ENCODE measurements at places on chromosomes 1 and 21.

GRCh38 chr1:201741763-201742342, 87.1 kb upstream of the IPO9 start:
- DNase-seq, result no peak

DNA sequence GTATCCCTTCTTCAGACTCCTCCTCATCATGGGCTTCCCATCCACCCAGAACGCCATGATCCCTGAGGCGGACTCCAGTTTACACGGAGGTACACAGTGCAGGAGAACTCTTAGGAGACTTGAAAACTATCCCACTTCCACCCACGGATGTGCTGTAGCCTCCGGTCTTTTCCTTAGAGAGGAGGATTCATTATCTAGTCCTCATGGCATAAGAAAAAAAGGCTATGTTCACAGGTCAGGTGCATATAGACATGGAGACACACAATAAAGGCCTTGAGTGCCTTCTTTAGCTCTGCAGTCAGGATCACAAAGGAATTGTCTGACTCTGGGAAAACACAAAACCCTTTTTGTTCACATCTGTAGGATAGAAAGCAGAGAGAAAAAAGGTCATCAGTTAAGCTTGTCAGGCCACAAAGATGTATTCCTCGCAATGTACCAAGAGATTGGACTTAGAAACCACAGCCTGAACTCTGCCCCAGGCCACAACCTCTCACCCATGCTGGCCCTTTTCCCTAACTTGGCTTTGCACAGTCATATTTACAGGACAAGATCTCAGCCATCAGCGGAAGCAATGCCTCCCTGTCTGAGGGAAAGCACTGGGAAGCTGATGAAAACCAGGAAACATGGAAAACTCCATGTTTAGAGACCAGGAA, 9.0 kb downstream of the CRP start:
- DNase-seq, result no peak

GRCh38 chr1:26112407-26112775, 767 bp downstream of the PDIK1L start:
- DNase-seq, result no peak

DNA sequence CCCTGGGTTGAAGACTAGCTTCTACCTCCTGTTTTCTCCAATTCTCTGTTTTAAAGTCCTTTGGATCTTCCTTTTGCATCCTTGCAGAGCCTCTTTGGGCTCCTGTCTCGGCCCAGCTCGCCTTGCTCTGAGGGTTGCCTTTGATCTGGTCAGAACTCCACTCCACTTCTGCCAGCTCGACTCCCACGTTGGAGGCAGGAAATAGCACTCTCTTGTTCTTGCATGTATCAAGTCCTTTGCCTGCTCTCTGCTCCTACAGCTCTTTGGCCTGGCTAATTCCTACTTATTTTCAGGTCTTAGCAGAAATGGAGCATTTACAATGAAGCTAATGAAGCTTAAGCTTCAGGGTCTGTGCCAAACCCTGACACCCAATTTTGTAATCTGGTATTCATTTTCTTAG, 21.1 kb upstream of the B3GALNT2 start:
- no peak for DNase-seq

- no peak for DNase-seq
Observed at GRCh38 chr1:158053276-158053675, 59.8 kb downstream of the KIRREL1 start.

DNA sequence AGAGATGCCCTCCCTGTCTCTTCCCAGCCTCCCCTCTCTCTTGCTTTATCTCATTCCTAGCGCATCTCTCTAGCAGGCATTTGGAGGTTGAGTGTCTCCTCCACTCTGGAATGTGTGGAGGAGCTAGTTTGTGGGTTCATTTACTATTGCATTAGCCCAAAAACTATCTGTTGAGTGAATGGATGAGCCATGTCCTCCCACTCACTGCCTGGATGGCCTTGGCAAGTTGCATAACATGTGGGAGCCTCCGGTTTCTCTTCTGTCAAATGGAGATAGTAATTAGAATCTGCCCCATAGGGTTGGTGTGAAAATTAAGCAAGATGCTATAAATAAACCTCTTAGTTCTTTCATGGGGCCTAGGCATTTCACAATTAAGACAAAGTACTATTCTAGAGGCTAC, 181.8 kb downstream of the KAZN start:
- DNase-seq, result no peak

DNA sequence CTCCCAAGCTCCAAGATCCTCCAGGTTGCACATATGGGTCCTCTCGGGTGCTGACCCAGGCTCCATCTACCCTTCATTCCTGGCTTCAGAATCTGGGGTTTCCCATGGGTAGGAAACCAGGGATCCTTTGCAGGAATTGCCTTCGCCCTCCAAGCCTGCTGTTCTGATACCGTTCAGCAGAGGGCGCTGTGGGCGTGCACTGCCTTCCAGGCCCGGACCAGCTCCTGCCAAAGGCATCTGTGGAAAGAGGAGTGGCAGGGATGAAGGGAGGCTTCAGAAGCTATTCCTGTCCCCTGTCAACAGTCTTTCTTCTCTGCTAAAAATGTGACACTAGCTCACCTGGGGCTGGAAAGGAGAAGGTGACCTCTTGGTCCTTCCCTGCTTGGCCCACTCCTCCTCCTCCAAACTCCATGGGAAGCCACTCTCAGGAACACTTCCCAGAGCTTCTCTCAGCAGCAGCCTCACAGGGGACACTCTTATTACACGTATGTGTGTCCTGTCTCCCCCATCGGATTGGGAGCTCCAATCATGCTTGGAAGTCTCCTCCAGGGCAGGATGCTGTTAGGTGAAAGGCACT, 71.2 kb downstream of the VWA5B1 start:
- DNase-seq, result no peak

DNA sequence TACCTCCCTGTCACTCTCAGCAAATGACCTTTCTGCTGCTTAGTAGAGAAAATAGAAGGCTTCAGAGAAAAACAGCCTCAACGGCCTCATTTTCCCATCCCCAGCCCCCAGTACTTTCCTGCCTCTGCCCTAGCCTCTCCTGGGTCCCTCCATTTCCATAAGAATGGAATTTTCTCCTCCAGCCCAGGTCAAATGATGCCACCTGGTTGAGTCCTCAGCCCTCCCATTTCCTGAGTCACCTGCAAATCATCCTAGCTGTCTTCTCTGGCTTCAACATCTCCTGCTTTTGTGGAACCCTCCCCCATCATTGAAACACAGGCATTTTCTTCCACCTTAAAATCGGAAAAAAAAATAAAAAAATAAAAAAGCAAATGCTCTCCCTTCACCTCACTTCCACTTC, 35.1 kb downstream of the OLIG1 start:
- DNase-seq, result no peak

GRCh38 chr1:168386949-168387586, 106.4 kb downstream of the TBX19 start:
- DNase-seq, result no peak

DNA sequence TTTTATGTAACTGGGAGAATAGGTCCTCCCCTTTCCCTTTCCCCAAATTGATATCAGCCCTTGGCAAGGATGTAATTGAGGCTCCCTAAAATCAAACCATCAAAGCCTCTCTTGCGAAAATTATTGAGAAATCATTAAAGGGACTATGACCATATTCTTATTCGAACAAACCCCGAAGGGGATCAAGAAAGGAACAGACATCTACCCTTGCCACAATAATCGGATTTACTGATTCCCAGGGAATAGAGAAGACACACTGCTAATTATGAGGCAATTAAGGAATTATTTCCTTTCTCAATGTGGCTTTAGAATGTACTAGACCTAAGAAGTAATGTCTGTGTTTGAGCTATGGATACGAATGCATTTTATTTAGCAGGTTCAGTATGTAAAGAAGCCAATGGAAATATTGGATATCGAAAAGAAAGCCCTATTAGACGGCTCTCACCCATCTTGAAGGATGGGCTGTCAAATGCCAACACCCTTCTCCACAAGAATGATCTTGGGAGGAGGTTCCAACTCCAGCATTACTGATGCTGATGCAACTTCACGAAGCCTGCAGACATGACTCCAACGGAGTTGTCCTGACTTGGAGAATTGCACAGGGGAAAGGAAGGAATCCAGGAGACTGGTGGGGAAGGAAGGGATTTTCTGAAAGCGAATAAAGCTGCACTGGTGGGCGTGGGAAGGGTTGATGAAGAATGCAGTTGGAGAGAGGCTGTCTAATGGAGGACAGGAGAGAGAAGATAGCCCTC, 11.6 kb upstream of the PTPRF start:
- DNase-seq, result no peak

DNA sequence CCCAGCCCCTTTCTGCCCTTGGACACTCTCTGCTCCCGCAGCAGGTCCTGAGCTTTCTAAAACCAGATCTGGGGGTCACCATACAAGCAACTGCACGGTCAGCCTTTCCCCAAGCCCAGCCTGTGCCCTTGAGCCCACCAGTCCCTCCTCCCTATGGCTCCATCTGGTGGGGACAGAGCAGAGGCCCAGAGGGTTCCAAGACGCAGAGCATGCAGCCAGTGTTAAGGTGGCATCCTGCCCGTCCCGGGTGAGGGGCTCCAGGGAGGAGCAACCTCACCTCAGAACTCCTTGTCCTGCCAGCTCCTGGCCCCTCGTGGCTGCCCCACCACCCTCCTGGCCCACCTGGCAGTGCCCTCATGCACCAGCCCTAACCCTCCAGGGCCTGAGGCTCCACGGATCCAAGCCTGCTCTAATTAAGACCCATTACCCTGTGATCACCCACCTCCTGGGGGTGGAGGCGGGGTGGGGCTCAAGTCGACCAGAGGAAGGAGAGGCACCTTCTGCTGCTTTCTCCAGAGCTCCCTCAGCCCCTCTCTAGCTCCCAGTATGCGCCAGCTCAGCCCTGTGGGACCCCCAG, 8.5 kb downstream of the CHD5 start:
- DNase-seq, result no peak

GRCh38 chr1:221664253-221664652, 77.6 kb downstream of the DUSP10 start:
- DNase-seq, result no peak

DNA sequence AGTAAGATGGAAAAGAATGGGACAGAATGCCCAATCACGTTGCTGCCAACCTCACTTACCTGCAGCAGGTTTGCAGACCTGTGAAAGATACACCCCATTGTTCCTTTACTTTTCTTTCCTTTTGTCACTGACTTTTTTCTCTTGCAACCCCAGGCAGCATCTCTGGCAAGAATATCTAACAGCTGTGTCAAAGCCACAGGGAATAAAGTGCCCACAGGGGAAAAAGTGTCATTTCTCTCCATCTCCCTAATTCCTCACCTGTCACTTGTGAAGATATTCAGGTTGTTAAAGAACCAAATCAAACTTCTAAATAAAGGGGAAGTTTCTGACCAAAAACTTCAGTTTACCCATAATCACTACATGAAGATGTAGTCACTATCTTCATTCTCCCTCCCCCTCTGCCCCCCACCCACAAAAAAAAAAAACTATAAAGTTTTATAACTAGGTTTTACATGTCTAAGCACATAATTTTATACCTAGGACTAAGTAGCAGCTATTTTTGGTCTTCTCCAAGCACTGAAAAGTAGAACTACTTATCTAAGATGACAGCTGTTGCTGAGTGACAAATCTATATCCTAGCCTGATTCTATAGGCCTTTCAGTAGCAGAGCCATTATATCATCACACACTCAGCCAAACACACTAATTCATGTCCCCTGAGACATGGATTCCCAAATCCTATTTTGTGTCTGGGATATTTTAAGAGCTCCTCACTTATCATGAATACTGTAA, 54.9 kb downstream of the TBX15 start:
- no peak for DNase-seq

- DNase-seq, result no peak
Observed at GRCh38 chr1:85132078-85132720, 68.6 kb downstream of the SYDE2 start.

GRCh38 chr1:44433209-44433608, 28.2 kb downstream of the RNF220 start:
- DNase-seq, result no peak

DNA sequence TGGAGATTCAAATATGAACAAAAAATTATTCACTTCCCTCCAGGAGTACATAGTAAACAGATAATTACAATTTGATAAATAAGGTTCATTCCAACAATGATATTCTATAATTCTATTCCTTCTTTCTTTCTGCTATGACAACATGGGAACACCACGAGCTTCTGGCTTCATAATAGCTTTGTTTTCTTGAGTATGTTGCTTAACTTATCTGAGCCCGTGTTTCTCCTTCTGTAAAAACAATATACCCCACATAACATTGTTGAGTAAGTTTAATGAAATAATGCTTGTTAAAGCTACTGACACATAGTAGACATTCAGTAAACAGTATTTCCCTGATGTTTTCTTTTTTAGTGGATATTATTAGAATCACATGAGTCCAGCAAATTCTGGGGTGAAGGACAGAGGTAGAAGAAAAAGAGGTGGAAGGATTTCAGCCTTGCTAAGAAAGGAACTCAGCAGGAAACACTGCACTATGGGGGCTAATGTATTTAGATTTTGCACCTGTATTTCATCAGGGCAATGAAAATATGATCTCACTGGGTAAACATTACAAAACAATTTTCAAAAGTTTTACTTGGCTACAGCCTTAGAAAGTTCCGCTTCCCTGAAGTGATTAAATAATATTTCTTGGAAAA, 430.8 kb upstream of the C1orf87 start:
- DNase-seq, result peak; percentile 33

GRCh38 chr1:198601936-198602889, 36.6 kb upstream of the PTPRC start:
- no peak for DNase-seq

GRCh38 chr1:70856201-70856600, 191.4 kb downstream of the PTGER3 start:
- no peak for DNase-seq

DNA sequence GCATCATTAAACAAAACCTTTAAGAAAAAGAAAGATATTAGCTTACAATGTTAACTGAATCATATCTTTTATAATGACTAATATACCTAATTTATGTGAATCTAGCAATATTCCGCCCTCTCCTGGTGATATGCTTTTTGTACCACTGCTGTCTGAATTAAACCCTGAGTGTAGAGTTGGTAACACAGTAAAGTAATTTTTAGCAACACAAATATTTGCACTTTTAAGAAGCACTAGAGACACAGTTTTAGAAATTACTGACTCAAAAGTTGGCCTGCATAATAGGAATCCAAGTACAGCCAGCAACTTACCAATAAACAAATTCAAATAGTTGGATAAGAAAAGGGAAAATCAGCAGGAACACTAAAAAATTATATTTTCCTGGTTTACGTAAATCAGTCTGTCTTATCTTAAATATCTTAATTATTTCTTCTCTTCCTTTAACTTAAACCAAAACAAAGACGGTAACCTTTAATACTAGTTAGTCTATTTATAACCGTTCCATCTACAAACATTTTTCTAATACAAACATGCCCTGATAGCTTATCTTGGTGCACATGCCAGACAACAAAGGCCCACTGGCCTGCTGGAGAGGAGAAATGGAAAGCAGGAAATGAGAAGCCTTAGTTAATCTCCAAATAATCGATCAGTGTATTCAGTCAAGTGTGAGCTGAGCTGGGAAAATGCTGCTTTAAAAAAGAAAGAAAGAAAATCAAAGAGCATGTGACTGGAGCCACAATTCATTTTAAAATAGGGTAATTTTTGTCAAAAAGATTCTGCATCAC, 246.0 kb downstream of the RERE start:
- peak; percentile 40 for DNase-seq

DNA sequence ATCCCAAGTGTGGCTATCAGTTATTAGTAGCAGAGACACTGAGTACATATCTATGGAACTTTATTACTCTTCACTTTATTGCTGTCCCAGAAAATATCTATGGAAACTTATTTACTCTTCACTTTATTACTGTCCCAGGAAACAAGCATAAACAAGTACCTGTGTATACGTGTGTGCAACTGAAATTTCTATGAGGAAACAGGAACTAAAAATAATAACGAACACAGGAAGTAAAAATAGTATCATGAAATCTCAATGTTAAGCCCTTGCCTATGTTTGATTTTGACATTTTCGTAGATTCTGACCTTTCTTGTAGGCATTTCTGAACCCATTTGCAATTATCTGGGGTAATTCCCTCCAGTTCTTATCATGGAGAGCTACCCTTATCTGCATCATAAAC, 64.9 kb upstream of the KRTAP19-8 start:
- no peak for DNase-seq
